ENCODE measurements at places on chromosomes 16 and 17.

GRCh38 chr17:75557075-75557851 lies 30.3 kb upstream of the MYO15B start:
- no peak for DNase-seq

DNA sequence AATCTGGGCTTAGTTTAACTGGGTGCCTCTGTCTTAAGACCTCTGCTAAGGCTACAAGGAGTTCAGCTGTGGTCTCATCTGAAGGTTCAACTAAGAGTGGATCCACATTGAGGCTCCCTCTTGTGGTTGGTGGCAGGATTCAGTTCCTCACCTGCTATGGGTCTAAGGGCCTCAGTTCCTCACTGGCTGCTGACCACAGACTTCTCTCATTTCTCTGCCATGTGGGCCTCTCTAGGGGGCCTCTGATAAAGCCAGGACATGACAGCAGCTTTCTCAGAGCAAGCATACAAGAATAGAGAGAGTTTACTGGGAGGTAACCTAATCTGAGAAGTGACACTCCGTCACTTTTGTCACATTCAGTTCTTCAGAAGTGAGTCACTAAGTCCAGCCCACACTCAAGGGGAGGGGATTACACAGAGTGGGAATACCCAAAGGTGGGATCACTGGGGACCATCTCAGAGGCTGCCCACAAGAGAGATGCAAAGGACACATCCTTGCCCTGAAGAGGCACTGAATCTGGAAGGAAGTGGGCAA lies 19.2 kb upstream of the ABAT start:
- DNase-seq = no peak

DNA sequence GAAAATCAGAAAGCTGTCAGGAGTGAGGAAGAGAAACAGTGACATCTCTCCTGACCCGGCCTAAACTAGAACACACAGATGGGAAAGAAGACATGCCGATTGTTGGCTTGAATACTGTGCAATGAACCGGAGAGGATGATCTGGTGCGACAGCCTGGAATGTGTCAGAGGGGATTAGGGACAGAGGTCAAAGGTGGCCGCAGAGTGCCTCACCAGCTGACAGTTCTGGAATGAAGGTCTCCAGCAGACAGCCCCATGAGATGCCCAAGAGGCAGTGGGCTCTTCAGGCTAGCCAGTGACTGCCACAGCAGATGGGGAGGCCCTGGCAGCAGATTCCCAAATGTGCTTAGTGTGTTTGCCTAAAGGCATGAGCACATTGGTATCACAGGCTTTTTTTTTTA lies 623.2 kb downstream of the CDH8 start:
- no peak for DNase-seq

GRCh38 chr16:23448392-23448791 lies 4.6 kb downstream of the COG7 start:
- no peak for DNase-seq

DNA sequence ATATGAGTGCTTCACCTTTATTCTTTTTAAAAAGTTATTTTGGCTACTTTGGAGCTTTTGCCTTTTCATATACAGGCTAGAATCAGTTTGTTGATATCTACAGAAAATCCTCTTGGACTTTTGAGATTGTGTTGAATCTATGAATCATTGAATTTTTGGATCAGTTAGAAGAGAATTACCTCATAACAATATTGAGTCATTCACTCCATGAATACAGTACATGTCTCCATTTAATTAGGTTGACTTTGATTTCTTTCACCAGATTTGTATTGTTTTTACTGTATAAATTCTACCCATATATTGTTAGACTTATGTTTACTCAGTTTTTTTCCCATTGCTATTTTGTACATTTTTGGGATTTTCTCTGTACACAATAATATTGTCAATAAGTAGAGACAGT lies 54.4 kb downstream of the TAOK1 start:
- DNase-seq = no peak

GRCh38 chr17:12730931-12731521 lies 58.3 kb upstream of the ARHGAP44 start:
- no peak for DNase-seq

DNA sequence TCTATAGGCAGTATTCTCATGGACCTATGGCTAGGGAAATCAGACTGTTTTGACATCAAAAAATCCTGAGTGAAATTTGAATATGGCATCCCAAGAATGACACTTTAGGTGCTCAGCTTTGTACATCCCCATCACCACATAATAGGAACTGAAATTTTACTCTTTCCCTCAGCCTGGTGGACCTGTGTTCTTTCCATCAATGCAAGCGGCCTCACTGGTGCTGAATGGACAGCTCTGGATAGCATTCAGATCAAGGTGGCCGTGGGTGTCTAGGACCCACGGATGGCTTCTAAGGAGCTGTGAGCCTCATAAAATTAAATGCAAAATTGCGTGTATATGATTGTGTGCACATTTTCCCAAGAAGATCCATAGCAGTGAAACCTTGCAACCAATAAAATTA lies 152.6 kb downstream of the MAP2K6 start:
- DNase-seq = no peak

- no peak for DNase-seq
Measured at GRCh38 chr17:11251561-11252107, 10.6 kb downstream of the SHISA6 start.

- DNase-seq = no peak
Measured at GRCh38 chr16:85445064-85445778, 167.9 kb upstream of the GSE1 start.

DNA sequence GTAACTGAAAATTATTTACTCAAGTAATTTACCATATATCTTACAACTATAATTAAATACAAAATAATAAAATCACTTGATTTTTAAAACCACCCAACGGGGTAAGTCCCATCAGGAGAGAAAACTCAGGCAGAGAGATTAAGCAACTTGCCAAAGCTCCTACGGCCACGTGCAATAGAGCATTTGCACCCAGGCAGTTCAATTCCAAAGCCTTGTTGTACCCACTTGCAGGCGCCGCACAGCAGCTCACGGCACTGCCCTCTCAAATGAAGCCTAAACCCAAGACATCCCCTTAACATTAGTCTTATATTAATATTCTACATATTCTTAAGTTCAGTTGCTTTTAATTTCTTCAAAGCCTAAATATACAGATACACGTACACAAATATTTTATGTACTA lies 75.7 kb downstream of the SPAG9 start:
- no peak for DNase-seq

DNA sequence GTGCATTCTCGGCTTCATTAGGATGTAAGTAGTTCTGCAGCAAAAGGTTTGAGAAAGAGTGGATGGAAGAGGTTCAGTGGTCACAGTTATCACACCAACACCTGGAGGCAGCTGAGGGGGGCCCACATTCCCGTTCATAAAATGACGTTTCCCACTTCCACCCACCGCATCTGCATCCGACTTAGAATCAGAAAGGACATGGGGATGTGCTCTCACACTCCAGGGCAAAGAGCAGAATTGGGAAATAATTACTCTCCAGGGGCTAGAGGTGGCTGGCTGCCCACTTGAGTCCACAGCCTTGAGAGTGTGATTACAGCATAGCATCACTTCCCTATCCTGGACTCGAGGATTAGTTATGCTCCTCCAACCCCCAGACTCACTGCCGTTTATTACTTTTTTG lies 122.0 kb downstream of the CPPED1 start:
- DNase-seq = no peak

GRCh38 chr17:3482852-3483251 lies 7.1 kb downstream of the ASPA start:
- DNase-seq = no peak

GRCh38 chr16:86012221-86012620 lies 113.3 kb downstream of the IRF8 start:
- no peak for DNase-seq

DNA sequence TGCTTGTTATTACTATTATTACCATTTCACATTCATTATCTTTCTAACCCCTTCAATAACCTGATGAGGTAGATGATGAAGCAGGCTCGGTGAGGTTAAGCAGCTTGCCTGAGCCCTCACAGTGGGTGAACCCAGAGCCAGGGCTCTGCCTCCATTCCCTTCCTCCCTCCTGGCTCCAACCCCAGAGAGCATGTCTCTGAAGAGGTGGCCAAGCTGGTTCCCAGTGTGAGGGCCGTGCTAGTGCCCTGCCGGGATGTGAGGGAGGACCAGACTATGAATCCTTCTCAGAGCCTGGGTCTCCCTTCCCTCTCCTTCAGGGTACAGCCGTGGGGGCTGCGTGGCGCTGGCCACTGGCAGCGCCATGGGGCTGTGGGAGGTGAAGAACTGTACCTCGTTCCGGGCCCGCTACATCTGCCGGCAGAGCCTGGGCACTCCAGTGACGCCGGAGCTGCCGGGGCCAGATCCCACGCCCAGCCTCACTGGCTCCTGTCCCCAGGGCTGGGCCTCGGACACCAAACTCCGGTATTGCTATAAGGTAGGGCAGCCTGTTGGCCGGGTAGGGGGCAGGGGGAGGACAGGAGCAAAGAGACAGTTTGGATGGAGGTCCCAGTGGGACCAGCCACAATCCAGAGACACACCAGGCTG lies 49.6 kb downstream of the MRC2 start:
- no peak for DNase-seq

GRCh38 chr17:49566668-49567071 lies 9.0 kb upstream of the NXPH3 start:
- DNase-seq = no peak

- DNase-seq = no peak
Measured at GRCh38 chr16:67147437-67148140, 3.2 kb downstream of the B3GNT9 start.

DNA sequence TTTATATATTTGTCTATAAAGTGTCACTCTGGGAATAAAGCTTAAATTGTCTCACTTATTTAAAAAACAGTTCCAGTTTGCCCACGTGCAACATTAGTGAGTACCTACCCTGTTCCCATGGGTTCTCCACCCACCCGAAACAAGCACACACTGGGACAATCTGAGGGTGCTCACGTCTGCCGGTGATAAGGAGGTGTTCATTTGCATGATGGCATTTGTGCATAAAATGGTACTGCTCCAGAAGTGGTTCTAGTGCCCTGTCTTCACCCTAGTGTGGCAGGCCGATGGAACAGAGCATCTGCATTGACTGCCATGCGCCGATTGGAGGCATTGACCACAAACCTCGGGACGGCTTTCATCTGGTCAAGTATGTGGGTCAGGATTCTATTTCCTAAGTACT lies 35.6 kb upstream of the ENDOV start:
- DNase-seq = no peak

DNA sequence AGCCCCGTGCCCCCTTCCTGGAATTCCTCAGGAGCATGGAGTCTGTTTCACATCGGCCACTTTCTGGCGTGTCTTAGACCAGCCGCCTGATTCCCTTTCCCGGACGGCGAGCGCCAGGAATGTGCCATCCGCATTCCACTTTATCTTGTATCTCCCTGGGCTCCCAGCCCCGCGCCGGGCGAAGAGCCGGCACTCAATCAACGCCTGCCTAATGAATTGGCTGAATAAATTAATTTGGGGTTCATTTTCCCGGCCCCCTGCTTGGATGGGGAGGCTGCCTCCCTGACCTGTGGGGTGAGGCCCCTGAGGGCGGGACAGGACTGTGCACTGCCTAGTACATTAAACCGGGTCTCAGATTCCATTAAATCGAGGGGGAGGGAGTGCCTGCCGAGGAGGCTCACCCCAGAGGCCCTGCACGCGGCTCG lies 282.3 kb upstream of the TNRC6C start:
- no peak for DNase-seq

DNA sequence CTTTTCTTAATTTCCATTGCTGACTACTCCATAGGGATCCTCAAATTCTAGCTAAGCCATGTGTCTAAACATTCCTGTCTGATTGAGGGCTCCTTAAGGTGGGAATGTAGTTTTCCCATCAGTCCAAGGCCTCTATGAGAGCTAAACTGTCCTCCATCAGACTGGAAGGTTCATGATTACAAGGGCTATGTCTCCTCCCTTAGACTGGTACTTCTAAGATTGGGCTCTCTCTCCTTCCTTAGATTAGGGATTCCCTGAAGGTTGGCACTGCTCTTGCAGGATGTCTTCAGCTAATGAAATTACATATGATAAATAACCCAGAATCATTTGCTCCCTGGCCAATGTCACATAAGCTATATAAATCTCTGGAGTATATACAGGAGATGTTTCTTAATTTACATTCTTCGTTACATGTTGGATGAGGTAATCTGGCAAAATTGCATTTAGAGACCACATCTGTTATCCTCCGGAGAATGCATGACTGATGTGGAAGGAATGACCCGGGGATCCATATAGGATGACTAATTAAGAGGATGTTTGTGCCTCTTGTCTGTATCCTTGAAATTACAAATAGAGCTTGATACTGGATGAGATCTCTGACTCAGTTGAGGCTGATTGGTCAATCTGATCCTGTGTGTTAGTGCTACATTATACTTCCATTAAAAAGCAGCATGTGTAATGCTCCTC lies 14.2 kb downstream of the B4GALNT2 start:
- DNase-seq = peak; percentile 70

GRCh38 chr17:11880714-11881113 lies 116.6 kb downstream of the ZNF18 start:
- no peak for DNase-seq

- no peak for DNase-seq
Measured at GRCh38 chr17:45951941-45952340, 47.1 kb upstream of the STH start.

- no peak for DNase-seq
Measured at GRCh38 chr16:79970551-79971236, 370.2 kb upstream of the MAF start.

- DNase-seq = peak; percentile 99
Measured at GRCh38 chr16:80932708-80933095, 74.0 kb downstream of the CMC2 start.
